ENCODE measurements at places on chromosomes 7 and 10.

GRCh38 chr10:52951824-52952223 is 179.2 kb upstream of the MBL2 start:
- DNase-seq = no peak

DNA sequence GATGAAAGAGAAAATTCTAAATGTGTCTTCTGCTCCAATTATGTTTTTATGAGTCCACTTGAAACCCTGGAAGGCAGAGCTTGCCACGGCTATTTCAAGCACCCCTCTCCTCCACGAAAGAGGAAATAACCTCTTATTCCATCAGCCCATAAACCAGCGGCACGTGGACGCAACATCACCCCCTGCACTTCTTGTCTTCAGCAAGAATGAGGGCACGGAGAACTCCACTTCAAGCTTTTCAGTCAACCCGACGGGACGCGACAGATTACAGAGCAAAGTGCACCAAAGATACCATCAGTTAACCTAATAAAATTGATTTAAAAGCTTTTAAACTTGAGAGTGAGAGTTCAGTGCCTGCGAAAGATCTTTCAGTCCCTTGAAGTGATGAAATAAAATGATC is 406.3 kb downstream of the GALNT17 start:
- DNase-seq = no peak

DNA sequence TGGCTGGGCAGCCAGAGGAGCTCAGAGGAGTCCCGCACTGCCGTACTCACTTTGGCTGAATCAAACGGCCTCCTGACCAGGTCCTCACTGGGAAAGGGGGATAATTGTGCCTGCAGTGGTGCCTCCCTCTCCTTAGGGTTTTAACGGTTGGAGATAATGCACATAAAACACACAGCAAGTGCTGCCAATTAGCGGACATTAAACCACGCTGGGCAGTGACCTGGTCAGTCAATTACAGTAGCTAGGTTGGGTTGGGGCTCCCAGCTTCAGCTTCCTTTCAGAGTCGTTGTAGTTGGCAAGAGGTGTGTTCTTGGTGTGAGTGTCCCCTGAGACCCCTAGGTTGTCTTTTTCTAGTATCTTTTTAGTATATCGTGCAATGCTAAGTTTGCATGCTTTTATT is 146.6 kb downstream of the C10orf105 start:
- DNase-seq = no peak

- DNase-seq = peak; percentile 52
Observed at GRCh38 chr10:62610649-62611229, 193.8 kb upstream of the ADO start.

DNA sequence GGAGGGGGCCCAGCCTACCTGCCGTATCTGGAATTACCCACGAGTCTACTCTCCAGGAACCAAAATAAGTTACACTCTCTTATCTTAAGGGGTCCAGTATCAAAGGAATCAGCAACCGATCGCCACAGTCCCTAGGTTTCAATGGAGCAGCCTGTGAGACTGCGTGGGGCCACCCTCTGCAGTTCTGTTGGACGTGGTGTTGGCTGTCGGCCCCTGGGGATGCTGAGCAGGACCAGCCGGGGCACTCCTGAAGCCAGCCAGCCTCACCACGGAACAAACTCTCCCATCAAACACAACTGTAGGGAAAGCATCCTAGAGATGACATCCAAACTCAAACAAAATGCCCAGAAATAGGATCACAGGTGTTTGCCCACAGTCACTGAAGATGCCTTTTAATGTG is 25.5 kb upstream of the ABLIM1 start:
- DNase-seq = no peak

DNA sequence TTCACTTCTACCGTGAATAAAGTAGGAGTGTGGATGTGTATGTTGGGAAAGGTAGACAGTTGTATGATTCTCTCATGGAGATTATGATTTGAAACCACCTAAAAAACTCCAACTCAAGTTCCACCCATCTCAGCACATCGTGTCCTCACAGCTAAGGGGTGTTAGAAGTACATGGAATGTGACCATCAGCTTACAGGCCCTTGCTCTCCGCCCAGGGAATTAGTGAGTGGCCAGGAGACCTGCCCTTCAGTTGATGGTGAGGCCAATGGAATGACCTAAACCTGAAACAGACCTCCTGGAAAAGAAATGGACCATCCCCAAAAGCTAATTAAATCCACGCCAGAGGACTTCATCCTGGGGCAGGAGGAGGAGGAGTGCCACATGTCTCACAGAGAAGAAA is 2.1 kb upstream of the WNT2 start:
- DNase-seq = no peak

- DNase-seq = no peak
Observed at GRCh38 chr10:105827133-105827532, 1186.0 kb downstream of the SORCS3 start.

- no peak for DNase-seq
Observed at GRCh38 chr10:43233601-43234430, 33.0 kb downstream of the RASGEF1A start.

DNA sequence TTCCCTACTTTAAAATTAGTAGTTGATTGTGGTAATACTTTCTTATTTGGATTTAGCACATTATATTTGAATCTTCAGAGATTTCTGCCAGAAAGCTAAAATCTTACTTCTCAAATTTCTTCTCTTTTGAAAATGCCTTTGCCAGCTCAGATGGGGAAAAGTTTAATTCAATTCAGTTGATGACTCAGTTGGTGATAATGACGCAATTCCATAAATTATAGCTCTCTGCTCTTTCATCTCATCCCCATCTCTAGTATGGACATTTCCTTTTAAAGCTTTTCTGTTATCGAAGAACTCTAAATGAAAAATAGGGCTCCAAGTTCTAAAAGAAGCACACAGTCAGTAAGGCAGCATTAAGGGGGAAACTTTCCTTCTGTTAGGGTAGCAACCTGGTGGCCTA is 25.5 kb downstream of the RNLS start:
- no peak for DNase-seq

GRCh38 chr10:132542086-132542775 is 4.6 kb downstream of the INPP5A start:
- DNase-seq = no peak

- DNase-seq = no peak
Observed at GRCh38 chr10:121133901-121134300, 282.7 kb downstream of the WDR11 start.

GRCh38 chr7:49635800-49636199 is 137.6 kb upstream of the VWC2 start:
- no peak for DNase-seq

GRCh38 chr7:4730276-4730675 is 45.1 kb upstream of the AP5Z1 start:
- no peak for DNase-seq

- DNase-seq = no peak
Observed at GRCh38 chr7:43666938-43667337, 62.4 kb downstream of the COA1 start.

- no peak for DNase-seq
Observed at GRCh38 chr10:91856637-91857036, 52.6 kb downstream of the FGFBP3 start.

- no peak for DNase-seq
Observed at GRCh38 chr10:98429320-98430072, 14.5 kb upstream of the PYROXD2 start.

DNA sequence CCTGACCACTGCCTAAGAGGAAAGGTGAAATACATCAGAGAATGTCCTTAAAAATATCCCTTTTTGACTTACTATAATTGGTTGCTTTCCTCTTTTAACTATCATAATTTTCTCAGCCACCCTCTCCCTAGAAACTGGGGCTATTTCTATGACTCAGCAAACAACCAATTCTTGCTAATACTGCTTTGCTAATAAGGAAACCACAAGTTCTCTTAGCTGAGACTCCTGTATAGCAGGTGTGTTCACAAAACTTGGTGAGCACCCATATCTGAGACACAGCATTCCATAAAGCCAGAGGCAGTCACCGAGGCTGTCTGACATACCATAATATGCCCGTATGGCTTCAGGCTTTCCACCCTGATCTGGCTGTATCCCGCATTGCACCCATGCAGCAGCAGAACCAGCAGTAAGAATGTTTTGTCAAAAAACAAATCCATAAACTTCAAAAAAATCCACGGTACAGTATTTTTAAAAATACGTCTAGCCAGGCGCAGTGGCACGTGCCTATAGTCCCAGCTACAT is 191.7 kb upstream of the C7orf33 start:
- no peak for DNase-seq

- no peak for DNase-seq
Observed at GRCh38 chr7:138926241-138926612, 55.0 kb downstream of the KIAA1549 start.

DNA sequence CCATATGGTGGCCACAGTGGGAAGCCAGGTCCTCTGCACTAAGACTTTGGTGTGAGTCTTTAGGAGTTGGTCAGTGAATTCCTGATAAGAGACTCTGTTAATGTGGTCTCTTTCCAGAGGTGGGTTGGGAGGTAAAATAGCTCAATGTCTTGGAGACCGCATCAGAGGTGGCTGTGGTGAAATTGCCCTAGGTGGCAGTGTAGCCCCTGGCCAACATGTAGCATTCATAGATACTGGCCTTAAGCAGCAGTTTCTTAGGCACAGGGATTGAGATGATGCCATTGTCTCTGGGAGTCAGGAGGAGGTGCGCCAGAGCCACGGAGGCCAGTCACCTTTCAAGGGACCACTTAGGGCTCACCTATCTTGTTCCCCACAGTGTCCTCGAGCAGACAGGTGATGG is 202.8 kb downstream of the CREB5 start:
- no peak for DNase-seq

DNA sequence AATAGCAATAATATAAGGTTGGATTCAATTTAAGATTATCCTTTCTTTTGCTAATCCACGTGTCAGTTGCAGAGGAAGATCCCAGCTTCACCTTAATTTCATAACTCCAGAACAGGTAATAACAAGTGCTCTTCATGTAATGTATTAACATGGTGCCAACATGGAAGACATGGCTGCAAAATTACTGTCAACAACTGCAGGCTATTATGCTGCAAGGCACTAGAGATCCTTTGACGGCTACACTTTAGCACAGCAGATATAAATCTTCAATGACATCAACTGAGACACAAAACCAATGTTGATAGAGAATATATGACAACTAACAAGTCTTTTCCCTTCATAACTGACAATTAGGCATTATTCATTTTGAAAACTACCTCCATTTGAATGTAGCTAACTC is 96.1 kb downstream of the RNF133 start:
- no peak for DNase-seq

- no peak for DNase-seq
Observed at GRCh38 chr7:17462131-17462631, 163.7 kb downstream of the AHR start.

- DNase-seq = no peak
Observed at GRCh38 chr7:26379711-26380110, 88.0 kb downstream of the SNX10 start.

Data from nucleus accumbens (tissue), 56 donors.